ENCODE measurements at places on chromosomes 5 and 9.

DNA sequence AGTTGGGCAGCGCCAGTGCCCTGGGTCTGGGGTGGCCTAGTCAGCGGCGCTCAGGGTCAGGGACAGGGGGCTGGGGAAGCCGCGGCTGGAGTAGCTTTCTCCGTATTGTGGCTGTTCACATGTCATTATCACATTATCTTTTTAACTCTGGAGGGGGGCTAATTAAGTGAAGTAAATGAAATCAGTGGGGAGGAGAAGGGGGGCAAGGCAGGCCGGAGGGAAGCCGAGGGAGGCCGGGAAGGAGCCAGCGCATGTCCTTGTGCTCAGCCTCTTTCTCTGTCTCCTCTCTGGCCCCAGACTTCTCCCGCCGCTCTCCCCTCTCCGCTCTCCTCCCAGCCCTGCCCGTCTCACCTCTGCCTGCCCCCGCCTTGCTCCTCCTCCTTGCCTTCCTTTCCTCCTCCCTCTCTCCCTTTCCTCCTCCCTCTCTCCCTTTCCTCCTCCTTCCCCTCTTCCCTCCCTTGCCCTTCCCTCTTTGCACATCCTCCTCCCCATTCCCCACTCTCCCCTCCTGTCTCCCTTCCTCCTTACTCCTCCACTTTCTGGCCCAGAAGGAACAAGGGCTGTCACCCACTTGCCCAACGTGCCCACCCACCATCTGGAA, 38.7 kb downstream of the ASS1 start:
- no peak for DNase-seq

GRCh38 chr5:97575322-97575721, 392.3 kb upstream of the RIOK2 start:
- DNase-seq = no peak

- peak; percentile 40 for DNase-seq
Observed at GRCh38 chr5:14501353-14502293, 80.0 kb upstream of the OTULINL start.

DNA sequence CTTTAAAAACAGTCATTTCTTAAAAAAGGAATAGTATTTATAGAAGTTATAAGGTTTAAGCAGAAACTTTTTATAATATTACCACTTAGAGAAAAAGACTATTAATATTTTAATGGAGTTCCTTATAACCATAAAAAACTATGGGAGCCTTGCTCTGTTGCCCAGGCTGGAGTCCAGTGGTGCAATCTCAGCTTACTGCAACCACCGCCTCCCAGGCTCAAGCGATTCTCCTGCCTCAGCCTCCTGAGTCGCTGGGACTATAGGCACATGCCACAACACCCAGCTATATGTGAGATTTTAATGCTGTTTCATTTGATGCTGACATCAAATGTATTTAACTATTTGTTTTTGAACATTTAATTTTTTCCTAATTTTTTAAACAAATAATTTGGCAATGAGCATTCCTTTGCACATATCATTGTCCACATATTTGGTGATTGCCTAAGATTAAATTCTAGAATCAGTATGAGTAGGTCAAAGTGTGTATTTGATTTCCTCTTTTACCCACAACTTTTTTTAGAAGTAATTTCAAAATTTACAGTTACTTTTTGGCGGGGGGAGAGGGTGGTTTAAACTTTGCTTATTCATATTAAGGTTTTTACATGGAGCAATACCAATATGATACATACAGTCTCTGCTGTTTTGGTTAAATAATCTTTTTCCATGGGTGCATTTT, 235.5 kb downstream of the ARHGEF28 start:
- no peak for DNase-seq

- no peak for DNase-seq
Observed at GRCh38 chr5:2262620-2263019, 379.9 kb upstream of the IRX4 start.

- DNase-seq = no peak
Observed at GRCh38 chr5:8788246-8788645, 757.6 kb downstream of the SEMA5A start.

DNA sequence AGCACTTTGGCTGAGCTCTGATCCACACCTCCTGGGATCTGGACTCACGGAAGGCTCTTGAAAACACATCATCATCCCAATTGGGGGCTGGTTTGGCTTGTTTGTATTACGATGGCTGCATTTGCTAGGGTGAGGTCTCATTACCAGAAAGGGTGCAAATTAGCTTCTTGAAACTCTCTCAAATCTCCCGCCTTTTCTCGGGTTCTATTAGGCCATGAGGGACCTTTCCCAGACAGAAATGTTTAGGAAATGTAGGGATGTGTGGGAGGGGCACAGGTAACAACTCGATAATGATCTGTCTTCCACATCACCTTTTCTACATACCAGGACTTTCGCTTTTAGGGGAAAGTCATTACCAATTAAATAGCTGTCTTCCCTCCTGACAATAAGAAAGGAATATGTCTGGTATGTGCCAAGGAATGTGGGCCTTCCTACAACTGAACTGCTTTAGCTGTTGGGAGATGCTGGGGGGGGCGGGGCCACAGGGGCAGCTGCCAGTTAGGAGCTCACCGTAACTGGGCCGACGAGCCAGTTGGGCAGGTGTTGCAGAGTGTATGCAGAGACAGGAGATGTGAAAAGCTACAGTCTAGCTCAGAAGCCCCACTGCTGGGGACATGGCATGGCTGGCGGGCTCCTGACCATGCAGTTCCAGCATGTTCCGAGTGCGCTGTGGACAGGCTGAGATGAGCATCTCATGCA, 71.2 kb downstream of the AK8 start:
- no peak for DNase-seq

GRCh38 chr5:141761-142160, 49.5 kb upstream of the LRRC14B start:
- DNase-seq = no peak

DNA sequence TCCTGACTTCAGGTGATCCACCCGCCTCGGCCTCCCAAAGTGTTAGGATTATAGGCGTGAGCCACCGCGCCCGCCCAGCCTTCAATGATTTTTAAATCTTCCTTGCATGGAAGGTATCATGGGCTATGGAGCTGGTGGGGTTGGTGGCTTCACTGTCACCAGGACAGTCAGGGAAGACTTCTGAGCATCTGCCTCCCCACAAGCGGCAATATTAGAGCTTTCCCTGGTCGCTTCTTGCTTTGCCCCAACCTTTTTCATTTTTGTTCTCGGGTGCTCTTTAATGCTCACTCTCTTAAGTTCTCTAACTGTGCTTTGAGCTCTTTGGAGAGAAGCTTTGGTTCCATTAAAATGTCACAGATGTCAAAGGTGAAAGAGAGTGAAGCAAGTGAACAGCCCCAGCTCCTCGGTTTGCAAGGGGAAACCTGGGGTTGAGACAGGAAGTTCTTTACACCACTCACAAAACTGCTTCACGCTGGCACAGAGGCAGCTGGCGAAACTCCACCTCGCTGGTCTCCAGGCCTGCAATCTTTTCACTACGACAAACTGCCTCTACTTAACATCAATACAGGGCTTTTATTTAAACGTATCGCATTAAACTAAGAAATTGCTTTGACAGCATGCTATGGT, 142.5 kb upstream of the RETREG1 start:
- DNase-seq = peak; percentile 44

GRCh38 chr9:128416014-128416413, 4.6 kb upstream of the CERCAM start:
- DNase-seq = no peak

GRCh38 chr5:34474573-34475021, 181.5 kb upstream of the RAI14 start:
- DNase-seq = peak; percentile 58

DNA sequence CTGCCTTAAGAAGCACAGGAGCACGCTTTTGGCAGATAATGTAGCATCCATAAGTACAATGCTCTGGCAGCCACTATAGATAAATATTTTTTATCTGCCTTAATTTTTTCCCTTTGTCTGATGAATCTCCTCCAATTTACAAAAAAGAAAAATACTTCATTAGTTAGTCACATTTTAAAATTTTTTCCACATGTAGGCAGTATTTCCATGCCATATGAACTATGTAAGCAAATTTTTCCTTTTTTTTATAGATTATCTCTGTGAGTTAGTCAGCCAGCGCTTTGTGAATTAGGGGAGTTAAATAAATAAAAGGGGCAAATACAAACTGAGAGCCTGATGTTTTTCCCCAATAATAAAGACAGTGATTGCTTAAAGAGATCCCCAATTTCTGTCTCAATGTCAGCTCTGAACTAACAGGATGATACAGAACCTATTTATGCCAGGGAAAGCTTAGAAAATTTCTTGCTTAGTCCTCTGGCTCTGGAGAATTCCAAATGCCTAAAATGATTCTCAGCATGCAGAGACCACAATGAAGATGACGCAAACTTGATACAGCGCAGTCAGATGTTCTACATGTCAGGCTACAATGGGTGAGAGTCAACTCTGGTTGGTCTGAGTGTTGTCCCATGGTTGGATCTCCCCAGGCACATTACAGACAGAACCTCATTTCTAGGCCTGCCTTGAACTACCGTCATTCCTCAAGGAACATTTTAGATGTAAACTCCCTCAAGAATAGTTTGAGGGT, 390.4 kb upstream of the CDH6 start:
- peak; percentile 26 for DNase-seq

GRCh38 chr5:175250426-175250825, 193.6 kb downstream of the DRD1 start:
- DNase-seq = no peak

DNA sequence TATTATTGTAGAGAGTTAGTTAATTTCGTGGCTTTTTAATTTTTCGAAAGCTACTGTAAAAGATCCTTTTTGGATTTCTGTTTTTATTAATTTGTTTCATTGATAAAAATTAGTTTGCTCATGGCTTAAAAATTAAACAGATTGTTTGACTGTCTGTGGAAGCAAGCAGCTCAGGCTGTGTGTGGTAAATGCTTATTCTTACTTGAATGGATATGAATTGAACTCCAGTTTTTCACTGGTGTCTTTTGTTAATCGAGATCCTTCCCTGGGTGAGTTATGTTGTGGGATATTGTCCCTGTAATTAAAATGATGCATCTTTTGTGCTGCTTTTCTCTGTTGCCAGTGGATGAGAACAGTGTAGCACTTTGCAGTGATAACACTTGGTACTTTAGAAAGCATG, 75.3 kb downstream of the PIK3R1 start:
- no peak for DNase-seq

All from astrocyte of the spinal cord (primary cell).